ENCODE measurements at places on chromosomes 5 and 9.

- DNase-seq, result no peak
Measured at GRCh38 chr5:17088051-17088450, 129.4 kb upstream of the BASP1 start.

DNA sequence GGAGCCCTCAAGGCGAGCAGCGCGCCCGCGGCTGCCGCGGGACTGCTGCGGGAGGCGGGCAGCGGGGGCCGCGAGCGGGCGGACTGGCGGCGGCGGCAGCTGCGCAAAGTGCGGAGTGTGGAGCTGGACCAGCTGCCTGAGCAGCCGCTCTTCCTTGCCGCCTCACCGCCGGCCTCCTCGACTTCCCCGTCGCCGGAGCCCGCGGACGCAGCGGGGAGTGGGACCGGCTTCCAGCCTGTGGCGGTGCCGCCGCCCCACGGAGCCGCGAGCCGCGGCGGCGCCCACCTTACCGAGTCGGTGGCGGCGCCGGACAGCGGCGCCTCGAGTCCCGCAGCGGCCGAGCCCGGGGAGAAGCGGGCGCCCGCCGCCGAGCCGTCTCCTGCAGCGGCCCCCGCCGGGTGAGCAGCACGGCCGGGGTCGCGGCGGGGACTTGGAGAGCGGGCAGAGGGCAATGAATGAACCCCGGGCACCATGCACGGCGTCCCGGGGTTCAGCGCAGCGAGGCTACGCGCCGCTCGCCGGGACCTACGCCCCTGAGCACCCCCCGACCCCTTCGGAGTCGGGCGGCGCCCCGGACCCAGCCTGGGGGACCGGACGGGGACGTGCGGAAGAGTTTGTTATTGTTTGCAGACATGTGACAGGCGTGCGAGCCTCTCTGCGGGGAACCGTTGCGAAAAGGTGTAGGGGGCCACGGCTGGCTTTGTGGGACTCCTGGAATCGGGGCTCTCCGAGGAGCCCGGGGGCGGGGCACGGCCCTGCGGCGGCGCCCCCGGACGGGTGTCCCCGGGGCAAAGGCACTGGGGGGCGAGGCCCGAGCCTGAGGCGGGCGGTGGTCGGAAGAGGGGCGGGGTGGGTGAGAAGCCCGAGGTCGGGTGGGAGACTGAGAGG, 553 bp downstream of the MAP3K1 start:
- DNase-seq, result no peak

- no peak for DNase-seq
Measured at GRCh38 chr5:143882520-143882919, 70.6 kb downstream of the HMHB1 start.

DNA sequence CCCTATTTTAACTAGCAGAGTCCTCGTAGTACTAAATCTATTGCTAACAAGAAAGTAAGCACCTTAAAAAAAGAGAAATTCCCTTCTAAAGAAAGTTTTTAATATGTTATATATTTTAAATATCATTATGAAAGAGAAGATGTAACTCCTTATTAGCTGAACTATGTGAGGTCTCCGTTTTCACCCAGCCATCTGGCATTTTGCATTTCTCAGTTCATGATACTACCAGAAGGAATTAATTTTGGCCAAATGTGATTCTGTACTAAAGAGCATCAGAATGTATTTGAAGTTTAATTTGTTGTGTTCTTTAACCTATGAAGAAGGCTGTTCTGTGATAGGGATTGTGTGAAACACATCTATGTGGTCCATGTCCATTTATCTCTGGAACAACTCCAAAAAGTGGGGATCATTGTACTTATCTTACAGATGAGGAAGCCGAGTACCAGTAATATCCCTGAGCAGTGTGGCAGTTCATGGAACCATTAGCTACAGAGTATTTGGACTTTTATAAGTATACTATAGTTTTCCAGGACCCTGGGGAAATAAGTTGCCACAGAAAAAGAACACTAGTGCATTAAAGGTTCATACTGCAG, 29.8 kb downstream of the TNFAIP8 start:
- DNase-seq, result no peak

DNA sequence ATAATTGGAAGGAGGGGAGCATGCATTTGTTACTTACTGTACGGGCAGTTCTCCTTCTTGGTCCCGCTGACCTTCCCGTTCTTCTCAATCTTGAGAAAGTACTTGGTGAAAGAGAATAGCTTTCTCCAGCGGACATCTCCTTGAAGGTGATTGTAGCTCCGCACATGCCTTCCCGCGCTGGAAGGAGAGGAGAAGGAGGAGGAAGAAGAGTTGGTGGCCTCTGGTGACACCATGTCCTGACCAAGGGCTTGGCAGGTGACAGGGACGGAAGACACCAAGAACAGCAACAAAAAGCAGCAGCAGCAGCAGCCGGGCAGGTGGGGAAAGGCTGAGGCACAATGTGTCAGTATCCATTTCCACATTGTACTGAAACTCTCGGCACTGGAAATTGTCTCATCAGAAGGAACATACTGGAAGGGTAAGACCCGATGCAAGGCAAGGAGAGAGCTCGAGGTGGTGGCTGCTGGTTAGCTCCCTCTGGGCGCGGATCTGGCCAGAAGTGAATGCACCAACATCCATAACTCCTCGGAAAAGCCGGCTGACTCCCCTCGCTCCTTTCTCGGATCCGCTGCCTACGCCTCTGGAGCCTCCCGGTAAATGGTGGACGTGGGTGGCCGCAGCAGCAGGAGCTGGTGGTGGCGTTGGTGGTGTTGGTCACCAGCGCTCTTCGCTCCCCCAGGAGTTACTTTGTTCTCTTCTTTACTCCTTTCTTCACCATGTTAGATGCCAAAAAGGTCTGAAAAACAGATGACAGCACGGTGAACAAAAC, 715 bp downstream of the FGF10 start:
- DNase-seq, result no peak

DNA sequence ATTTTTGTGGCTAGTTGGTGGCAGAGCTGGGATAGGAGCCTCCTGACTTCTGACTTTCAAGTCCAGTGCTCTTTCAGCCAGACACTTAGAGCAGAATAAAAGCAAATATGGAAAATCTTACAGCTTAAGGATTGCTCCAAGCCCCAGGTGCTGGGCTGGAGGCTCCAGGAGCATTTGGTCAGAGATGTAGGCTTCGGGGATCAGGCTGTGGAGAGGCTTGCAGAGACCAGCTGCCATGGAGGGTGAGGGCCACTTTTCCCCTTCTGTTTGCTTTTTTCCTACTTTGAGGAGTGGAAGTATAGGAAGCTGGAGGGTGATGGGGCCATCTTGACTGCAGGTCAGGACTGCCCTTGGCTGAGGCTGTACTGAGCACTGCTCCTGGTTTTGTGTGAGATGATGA, 58.9 kb downstream of the RGS3 start:
- no peak for DNase-seq
